ENCODE measurements at places on chromosomes 6 and 20.

- DNase-seq: no peak
Measured at GRCh38 chr20:20060234-20060998, 8.1 kb downstream of the CFAP61 start.

- DNase-seq: no peak
Measured at GRCh38 chr6:152310371-152310954, 326.7 kb downstream of the SYNE1 start.

DNA sequence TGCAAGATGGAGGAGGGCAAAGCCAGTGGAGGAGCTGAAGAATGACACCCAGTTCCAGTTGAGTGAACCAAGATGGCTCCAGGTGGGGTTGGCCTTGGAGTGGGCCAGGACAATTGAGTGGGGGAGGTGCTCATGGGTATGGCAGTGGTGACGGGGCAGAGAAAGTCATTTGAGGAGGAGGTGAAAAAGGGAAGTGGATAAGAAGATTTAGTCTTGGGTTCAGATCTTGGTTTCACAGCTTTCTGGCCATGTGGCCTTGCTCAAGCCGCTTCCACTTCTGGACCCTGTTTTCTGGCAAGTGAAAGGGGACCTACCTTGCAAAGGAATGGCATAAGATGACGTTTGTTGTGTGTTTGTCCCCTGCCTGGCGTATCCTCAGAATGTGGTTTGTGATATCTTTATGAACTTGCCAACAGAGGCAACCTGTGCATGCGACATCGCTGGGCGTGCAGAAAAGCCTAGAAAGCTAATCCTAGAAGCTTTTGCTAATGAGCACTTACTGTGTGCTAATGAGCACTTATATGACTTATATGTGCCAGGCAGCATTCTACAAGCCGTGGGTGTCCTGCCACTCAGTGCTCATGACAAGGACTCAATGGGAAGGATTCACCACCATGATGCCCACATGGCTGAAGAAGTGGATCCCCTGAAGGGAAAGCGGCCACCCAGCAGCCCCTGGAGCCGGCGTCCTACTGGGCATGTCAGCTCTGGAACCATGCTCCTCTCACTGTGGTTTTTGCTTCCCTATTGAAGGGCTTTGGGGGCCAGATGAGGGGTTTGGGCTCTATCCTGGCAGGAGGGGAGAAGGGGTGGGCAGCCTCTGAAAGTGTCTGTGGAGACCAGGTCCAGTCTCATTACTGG, 23.6 kb upstream of the STX16 start:
- DNase-seq: no peak

DNA sequence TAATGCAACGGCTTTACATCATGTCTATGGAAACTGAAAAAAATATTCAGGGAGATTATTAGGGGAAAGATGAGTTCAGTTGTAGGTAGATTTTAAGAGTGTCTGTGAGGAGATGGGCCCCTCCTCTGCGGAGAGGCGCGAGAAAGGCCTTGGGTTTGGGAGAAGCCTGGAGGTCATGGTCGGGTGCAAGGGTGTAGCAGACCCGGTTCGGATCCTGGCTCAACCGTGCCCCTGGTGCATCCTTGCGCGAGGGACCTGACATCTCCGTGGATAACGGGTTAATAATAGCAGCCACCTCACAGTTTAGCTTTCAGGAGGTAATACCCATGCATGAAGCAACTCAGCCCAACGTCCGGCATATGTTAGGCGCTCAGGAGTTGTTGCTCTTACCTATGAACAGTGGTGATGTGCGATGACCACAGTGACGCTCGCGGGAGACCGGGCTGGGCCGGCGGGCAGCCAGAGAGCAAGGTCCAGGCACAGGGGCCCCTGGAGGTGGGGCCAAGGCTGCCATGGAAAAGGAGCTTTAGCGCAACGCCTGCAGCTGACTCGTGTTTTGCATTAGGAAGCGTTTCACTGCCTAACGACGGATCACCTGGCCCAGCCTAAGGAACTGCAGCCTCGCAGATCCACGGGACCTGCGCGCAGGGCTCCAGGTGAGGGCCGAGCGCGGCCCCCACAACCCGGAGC, 146.4 kb upstream of the ARID1B start:
- DNase-seq: no peak

DNA sequence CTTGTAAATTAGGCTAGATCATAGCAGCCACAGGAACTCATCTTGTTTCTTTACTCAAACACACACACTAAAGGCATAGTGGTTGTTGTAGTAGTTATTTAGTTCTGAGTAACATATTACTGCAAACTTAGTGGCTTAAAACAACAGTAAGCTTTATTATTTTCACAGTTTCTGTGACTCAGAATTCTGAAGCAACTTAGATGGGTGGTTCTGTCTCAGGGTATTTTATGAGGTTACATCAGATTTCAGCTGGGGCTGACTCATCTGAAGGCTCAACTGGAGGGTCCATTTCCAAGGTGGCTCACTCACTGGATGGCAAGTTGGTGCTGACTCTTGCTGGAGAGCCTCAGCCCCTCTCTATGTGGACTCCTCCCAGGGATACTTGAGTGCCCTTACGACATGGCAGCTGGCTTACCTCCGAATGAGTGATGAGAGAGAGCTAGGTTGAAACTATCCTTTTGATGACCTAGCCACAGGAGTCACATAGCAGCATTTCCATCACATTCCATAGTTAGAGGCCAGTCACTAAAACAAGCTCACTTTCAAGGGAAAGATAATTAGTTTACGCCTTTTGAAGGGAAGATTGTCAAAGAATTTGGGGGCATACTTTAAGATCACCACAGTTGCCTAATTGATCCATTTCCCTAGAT, 136.5 kb upstream of the PRND start:
- no peak for DNase-seq

DNA sequence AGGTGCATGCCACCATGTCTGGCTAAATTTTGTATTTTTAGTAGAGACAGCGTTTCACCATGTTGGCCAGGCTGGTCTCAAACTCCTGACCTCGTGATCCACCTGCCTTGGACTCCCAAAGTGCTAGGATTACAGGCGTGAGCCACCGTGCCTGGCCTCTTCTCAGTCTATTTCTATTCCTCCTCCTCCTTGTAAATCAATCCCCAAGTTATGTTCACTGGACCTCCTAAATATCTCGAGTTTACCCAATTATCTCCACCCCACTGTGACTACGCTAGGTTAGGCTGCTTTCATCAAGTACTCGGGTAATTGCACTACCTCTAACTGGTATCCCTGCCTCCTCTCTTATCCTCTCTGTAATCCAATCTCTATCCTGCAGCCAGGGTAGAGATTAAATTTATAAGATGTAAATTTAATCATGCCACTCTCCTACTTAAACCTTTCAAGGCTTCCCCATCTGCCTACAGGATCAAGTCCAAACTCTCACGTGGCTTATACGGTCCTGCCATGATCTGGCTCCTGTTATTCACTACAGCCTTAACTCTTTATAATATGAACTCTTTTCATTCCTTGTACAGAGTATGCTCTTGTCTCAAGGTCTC, 837 bp upstream of the MAD2L1BP start:
- no peak for DNase-seq

GRCh38 chr6:12174878-12175277, 115.3 kb upstream of the EDN1 start:
- no peak for DNase-seq

DNA sequence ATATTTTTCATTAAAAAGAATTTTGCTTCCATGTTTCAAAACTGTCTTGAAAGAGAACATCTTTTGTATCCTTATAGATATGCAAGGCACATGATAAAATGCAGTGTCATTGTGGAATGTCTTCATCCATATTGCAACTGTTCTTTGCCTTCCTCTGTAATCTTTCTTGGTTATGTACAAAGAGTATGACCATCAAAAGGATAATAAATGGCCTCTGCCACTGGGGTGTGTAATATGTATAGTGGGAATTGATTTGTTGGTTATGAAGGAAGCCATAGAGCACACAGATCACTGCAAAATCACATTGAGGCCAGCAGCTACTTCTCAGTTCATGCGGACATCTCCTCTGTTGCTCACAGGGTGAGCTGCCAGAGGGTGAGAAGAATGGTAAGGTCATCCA, 703.5 kb downstream of the TFAP2A start:
- no peak for DNase-seq

DNA sequence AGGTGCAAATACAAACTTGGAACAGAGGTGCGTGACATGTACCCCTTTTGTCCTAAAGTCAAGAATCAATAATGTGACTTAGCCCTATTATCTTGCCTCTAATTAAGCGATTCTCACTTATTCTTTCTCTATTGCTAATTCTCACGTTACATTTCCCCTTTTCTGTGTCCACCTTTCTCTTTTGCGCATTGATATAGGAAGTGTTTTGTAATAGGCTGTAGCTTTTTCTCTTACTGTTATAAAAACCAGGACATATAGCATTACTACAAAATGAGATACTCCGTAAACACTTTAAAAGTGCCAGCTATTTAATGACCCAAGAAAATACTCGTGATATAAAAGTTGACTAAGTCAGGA, 669 bp upstream of the TMEM30A start:
- DNase-seq: no peak

DNA sequence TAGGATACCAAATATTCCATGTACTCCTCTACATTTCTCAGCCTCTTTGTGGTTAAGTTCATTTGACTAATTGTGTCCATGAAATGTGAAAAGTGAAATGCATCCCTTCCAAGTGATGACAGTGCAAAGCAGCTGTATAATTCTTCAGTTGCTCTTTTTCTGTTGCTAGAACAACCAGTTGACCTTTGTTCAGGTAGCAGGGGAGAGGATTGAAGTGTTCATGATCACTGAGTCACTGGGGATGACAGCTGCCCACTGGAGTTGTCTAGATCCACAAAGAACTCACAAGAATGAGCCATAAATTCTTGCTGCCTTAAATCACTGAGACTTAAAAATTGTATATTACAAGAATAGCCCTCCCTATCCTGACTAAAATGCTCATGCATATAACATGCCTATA, 254.6 kb downstream of the EPHA7 start:
- DNase-seq: no peak

GRCh38 chr6:27757307-27757706, 154.9 kb downstream of the OR2B2 start:
- DNase-seq: no peak

DNA sequence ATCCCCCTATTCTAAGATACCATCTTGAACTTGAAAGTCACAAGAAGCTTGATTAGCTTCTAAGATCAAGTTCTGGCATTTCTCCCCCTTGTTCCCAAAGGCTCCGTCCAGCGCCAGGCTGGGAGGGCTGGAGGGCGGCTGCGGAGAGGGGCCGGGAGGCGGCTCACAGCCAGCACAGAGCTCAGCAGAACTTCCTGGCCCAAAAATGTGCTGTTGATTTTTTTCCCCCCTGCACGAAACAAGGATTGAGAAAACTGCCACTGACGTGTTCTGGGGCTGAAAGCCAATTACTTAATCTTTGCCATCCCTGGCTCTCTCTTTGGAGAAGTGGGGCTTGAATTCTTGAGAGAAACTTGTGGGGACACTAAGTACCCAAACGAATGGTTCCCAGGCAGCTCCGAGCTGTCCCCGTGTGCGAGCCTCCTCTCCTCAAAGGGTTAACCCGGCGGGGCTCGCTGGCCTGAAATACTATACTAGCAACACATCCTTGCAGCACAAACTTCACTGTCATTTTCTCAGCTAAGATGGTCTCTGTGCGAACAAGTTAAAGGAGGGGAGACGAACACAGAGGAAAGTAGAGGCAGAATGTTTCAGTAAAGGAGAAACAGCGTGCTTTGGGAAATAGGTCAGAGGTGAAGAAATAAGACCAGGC, 452 bp downstream of the TRAF3IP2 start:
- DNase-seq: no peak

GRCh38 chr6:163583558-163583957, 169.0 kb downstream of the QKI start:
- no peak for DNase-seq

GRCh38 chr6:153485072-153485471, 354.0 kb upstream of the RGS17 start:
- DNase-seq: no peak

GRCh38 chr6:105429676-105430075, 26.8 kb upstream of the PREP start:
- DNase-seq: no peak

- no peak for DNase-seq
Measured at GRCh38 chr6:133606852-133607251, 282.1 kb upstream of the TCF21 start.

GRCh38 chr20:19903168-19903811, 113.9 kb upstream of the NAA20 start:
- no peak for DNase-seq

GRCh38 chr20:34794006-34794585, 31.4 kb downstream of the NCOA6 start:
- DNase-seq: no peak

GRCh38 chr6:158567152-158567551, 7.3 kb downstream of the TMEM181 start:
- DNase-seq: no peak

- DNase-seq: no peak
Measured at GRCh38 chr6:126831461-126831860, 287.0 kb upstream of the RSPO3 start.

GRCh38 chr6:44262467-44263353, 2.6 kb downstream of the NFKBIE start:
- no peak for DNase-seq

DNA sequence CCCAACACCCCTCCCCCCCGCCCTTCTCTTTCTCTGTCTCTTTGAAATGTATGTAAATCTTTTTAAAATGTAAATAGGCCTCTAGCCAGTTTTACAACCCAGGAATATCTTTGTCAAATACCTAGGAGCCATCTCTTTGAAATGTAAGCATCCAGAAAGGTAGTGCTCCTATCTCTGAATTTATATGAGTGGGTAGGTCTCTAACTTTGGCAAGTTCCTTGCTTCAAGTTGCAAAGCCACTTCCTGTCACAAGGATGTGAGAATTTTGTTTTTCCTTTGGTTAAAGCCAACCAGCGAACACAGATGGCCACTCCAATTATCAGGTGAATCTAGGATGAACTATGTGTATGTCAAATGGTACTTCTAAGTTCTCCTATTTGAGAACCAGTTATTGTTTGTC, 6.2 kb upstream of the DEFB132 start:
- no peak for DNase-seq

DNA sequence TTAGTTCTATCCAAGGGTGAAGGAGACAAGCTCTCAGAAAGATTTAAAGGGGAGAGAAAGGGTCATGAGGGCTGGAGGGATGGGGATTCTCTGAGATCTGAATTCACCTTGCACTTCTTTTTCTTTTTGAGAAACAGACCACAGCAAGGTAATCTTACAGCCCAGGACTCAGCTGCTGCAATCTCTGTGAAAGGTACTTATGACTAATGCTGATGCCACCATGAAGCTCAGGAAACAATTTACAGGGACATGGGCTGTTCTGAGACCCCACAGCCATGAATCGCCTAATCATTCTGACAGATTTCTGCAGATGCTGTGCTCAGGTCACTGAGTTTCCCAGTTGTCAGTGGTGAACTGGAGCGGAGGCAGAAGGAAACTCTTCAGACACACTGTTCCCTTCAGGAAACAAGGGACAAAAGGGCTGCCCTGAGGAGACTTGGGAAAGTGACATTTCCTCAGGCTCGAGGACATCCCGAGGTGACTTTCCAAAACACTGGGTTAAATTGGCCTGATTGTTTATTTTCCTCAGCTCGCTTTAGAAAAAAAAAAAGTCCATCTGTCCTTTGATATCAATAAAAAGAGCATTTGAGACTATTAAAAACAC, 103.8 kb upstream of the PLCB4 start:
- no peak for DNase-seq

All from HS-27A (cell line).